ENCODE measurements at places on chromosomes 6 and 20. TPM values are rescaled to one million over a fixed set of nuclear protein-coding genes. Genes with fewer than 3 reads are reported as not detected.

GRCh38 chr6:30912746-30913520 is 1.1 kb upstream of the VARS2 start:
- DNase-seq: no peak

- no peak for DNase-seq
These were observed 500.4 kb downstream of the COL12A1 start for GRCh38 chr6:74705451-74705850.

GRCh38 chr6:110575925-110576463 is 99.6 kb upstream of the SLC22A16 start:
- no peak for DNase-seq

DNA sequence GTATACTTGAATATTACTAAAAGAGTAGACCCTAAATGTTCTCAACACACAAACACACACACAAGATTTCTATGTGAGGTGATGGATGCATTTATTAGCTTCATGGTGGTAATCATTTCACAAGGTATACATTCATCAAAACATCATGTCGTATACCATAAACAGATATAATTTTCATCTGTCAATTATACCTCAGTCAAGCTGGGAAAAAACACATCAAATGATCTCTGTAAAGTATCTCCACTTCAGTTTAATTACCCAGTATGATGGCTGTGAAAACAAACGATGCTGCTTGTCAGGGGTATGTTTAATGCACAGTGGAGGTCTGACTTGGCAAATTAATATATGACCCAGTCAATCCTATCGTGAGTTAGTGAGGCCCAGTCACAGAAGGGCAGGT is 157.2 kb downstream of the MTFR2 start:
- DNase-seq: no peak

Gene TRERF1
- polyA plus RNA-seq: 13.0 TPM

DNA sequence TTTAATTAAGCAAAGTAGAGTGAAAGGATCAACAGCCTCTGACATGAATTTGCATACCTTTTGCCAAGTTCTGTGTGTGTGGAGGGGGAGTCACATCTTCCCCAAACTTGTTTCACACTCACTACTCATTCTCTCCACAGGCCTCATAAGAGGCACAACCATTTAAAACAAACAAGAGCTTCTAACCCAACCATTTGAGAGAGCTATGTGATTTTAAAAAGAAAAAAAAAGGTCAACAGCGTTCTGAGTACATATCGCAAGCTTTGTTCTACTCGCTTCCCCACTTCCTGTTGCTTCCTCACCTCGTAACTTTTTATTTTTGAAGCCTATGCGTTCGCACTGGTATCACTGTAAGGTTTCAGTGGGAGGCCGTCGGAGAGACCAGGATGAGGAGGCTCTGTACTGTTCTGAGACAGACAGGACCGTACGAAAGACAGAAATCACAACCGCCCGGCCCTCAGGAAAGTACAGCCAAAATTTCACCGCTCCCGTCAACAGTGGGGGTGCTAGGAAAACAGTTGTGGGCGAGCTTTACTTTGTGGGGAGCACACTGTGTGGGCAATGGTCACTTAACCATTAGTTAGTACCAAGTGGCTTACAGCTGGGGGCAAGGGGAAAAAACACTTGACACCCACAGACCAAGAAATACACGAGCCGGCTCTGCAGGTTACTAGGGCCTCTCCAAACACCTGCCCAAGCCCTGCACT is 61.3 kb downstream of the TRERF1 start:
- DNase-seq: no peak

- no peak for DNase-seq
These were observed 59.9 kb upstream of the SOX4 start for GRCh38 chr6:21533678-21534077.

DNA sequence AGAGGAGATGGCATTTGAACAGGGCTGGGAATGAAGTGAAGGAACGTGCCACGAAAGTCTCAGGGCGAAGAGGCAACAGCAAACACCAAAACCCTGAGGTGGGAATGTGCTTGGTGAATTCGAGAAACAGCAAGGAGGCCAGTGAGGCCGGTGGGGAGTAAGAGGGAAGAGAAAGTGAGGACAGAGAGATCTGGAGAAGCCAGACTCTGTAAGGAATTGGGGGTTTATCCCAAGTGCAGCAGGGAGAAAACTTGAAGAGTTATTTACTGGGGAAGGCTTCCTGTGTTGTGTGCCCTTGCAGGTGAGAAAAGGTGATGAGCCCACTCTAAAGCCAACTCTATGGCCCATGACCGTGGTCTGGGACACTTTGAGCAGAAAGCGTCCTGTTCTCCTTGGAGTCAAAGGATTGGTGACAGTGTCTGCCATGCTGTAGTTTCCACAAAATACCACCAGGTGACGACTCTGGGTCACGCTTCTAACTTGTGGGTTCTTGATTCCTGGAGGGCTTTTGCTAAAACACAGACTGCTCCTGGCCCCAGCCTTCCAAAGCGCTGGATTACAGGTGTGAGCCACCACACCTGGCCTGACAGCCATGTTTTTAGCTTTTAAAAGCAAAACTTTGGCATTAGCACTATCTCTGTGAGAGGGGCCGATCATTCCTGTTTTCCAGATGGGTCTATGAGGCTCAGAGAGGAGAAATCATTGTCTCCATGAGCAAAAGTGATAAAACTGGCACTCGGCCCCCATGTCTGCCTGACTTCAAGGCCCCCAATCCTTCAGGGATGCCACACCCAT is 18.0 kb upstream of the CSNK2A1 start:
- no peak for DNase-seq

Gene RCAN2
- 7.8 TPM for polyA plus RNA-seq

DNA sequence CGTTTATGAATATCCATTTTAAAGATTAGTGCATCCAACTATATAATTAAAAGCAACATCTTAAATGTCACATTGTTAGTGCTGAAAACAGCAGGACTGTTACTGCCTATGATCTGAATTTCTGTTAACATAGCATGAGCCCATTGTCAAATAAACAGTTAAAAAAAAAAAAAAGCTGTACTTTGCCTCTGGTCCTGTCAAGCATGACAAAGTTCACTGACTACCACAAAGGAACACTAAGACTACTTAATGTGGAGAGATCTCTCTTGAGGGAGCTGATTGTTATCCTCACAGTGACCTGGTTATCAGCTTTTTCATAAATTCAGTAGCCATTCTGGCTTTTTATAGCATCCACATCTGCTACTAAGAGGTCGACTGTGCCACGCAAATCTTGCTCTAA is 228.1 kb downstream of the TMEM200A start:
- DNase-seq: no peak

Gene RAB5IF
- 62.2 TPM for polyA plus RNA-seq

Gene RBPJL
- polyA plus RNA-seq: not detected

Gene KCNK16
- polyA plus RNA-seq: not detected

DNA sequence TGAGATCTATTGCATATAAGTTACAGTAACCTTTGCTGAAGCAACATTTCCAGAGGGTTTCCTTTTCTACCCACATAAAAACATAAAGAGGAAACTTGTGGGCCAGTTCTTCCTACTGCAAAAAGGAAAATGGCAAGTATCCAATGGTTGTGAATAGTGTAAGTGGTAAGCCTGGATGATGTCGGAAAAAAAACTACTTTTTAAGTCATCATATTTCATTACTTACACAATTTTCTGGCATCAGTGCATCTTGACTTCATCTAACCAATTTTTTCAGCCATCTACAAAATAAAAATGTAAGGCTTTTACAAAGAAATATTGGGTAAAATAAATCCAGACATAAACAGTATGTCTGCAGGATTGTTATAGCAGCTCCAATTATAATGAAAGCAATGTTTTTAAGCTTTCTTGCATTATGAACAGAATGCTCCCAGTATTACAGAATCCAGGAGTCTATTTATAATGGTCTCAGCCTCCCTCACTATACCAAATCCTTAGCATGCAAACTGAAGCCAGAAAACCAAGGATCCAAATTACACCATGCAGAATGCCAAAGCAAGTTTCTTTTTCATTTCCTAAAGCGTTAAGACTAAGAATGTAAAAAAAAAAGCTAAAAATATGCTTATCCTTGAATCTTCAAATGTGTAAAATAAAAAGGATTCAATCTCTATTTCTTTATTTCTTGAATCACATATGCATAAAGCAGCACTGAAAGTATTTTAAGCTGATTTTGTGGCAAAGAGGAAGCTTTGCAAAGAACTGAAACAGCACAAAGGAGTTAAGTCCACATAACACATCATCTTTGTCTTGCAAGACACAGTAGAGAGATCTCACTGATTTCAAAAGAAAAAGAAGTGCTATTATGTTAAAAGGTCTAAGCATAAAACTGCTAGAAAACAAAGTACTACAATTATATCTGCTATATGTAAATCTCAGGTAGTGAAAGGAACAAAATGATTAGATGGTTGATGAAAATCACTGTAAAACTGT is 126.8 kb upstream of the HMGCLL1 start:
- DNase-seq: no peak

DNA sequence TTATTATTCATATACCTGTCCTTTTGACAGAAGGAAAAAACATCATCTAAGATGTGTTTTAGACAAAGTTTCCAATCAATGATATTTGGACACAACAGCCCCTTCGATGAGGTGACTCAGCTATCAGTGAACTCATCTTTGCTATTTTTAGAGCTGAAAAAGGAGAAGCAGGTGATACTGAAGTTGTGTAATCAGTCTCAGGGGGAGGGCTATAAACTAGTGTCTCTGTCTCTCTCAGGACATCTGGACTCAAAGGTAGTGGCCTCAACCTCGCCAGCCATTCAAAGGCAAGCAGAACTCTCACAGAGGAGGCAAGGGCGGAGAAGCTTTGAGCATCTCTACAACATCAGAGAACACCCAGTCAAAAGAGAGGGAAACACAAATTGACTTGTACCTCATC is 135.4 kb downstream of the BFSP1 start:
- DNase-seq: no peak

Gene GSTA1
- 0.73 TPM for polyA plus RNA-seq

Measured in left renal pelvis (tissue), 4 donors.